ENCODE measurements at places on chromosomes 7 and 10.

DNA sequence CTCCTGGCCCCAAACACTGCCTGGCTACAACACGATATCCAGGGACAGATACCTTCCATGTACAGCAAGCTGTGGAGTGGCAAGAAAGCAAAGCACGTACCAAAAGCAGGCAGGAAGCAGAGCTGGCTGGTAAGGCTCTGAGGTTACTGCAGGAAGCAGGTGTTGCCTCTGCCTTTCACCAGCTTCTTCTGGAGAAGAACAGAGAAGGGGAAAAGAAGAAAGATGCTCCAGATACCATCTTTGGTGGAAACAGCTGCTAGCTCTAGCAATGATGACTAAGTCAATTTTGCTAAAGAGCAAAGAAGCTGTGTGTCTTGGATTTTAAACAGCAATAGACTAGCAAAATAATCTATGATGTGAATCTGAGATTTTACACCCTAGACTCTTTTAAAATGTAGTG lies 34.9 kb upstream of the PRSS1 start:
- no peak for DNase-seq

DNA sequence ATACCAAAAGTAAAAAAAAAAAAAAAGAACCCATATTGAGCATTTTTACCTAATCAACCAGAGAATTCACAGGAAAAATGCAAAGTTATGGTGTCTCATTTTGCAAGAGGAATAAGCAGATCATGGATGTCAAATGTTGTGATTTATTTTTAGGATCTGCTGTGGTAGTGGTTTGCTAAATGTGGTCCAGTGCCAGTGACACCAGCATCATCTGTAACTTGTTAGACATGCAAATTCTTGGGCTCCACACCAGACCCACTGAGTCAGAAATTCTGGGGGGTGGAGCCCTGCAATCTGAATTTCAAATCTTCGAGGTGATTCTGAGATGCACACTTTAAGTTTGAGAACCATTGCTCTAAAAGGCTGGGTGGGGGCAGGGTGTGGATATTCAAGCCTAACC lies 30.1 kb upstream of the ZEB1 start:
- DNase-seq = no peak

DNA sequence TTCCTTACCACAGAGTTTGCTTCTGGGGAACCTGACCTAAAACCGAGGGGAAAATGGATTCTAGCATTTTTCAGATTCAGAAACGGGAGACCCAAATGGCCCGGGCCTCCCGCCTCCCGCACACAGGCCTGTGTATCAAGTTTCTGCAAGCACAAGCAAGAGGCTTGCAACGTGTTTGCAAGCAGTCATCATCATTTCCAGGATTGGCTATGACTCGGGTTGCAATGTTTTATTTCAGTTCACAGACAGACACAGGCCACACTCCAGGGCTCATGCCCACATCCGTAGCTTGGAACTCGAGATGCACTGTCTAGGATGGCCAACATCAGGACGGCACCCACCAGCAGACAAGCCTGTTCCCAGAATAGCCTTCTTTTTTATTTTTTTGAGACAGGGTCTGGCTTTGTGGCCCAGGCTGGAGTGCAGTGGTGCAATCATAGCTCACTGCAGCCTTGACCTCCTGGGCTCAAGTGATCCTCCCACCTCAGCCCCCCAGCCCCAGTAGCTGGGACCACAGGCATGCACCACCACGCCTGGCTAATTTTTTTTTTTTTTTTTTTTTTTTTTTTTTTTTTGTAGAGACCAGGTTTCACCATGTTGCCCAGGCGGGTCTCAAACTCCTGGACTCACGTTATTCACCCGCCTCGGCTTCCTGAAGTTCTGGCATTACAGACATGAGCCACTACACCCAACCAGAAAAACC lies 68.1 kb upstream of the FOXK1 start:
- no peak for DNase-seq

DNA sequence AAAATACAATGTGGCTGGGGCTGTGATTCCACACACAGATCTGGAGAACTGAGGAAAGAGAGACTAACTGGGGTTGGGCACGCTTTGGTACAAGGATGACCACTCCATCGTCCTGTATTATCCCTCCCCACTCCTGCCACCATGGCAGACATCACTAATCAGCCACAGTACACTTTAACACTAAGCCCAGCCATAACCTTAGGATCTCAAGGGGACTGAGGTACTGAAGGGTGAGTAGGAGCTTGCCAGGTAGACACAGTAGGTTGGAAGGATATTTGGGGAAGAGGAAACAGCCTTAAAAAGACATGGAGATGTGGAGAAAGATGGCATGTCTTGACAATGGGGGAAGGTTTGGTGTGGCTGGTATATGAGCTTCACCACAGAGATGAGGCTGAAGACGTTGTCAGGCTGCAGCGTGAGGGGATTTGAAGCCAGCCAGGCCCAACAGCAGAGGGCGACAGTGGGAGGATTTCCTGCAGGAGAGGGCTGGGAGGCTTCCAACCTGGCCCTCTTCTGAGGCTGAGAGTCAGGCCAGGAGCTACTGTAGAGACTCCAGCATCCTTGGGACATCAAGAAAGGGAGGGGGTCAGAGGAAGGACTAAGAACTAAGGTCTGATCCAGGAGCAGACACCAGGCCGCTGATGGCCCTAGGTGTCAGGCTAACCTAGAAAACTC lies 58.6 kb upstream of the COL13A1 start:
- DNase-seq = no peak

- no peak for DNase-seq
Observed at GRCh38 chr10:8138471-8138870, 84.0 kb downstream of the GATA3 start.

GRCh38 chr7:20798694-20799121 lies 12.0 kb upstream of the SP8 start:
- no peak for DNase-seq

All from right renal pelvis (tissue), 4 donors.